ENCODE measurements at places on chromosomes 5 and 9.

DNA sequence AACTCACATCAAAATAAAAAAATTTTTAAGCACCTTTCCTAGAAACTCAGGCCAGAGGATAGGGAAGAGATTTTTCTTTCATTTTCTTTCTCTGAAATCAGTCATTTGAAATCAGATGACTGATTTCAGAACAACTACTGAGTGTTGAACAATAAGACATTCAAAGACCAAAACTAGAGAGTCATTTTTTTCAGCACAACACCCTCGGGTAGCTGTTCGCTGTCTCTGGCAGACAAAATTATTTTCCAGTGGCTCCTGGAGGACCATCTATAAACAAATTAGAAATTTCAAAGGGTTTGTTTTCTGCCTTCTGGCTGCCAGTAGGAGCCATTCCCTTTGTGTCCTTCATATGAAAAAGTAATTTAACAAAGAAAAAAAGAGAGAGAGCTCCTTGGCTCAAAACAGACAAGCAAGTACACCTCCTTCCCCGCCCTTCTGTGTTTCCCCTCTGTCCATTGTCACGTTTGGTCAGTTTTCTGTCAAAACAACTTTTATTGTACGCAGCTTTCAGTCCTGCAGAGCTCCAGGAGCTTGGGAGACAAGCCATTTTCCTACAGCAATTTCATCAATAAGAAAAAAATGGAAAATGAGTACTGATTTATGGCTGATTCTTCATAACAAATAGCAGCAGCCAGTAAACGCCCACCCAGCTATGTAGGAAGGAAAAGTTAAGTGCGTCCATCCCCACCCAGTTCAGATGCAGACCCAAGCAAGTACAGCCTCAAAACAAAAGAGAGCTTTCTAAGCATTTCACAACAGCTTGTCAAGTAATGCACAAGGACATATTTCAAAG is 405.2 kb downstream of the ZNF608 start:
- no peak for DNase-seq

DNA sequence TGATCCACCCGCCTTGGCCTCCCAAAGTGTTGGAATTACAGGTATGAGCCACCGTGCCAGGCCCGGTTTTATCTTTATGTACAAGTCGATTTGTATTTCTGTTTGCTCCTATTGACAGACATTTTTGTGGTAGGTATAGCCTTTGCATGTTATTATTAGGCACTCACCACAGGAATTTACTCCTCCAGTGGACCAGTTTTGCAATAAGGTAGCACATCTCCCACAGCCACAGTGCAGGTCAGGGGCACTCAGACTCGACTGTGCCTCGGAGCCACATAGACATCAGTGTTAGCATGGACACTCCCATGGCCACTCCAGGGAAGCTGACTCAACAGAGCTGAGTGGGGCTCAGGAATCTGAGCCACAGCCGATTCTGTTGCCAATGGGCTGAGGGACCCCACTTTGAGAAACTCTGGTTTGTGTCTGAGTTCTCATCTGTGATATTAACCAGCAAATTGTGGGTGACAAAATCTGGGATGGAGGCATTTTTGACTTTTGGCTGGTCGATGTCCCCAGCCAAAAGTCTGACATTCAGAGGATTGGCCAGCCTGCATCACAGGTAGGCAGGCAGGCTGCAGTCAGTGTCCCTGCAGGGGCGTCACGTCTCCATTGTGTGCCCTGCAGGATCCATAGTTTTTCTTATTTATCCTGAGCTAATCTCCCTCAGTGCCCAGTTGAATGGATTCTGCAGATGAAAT is 15.0 kb upstream of the SHB start:
- DNase-seq: peak; percentile 5

DNA sequence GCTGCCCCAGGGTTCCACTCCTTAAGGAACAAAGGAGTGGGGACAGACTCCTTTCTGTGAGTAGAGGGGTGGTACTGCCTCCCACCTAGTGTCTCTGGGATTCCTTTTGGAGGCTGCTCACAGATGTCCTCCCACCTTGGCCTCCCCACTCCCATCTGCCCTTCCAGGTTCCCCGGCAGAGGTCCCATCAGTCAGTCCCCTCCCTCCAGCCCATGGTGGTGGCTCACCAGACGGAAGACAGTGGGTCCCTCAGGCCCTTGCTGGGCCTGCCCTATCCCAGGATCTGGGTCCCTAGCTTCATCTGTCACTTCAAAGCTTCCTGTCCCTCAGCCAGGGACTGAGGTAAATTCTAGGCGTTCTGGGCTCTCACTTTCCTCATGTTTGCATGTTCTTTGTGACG is 35.6 kb upstream of the NEK6 start:
- no peak for DNase-seq

DNA sequence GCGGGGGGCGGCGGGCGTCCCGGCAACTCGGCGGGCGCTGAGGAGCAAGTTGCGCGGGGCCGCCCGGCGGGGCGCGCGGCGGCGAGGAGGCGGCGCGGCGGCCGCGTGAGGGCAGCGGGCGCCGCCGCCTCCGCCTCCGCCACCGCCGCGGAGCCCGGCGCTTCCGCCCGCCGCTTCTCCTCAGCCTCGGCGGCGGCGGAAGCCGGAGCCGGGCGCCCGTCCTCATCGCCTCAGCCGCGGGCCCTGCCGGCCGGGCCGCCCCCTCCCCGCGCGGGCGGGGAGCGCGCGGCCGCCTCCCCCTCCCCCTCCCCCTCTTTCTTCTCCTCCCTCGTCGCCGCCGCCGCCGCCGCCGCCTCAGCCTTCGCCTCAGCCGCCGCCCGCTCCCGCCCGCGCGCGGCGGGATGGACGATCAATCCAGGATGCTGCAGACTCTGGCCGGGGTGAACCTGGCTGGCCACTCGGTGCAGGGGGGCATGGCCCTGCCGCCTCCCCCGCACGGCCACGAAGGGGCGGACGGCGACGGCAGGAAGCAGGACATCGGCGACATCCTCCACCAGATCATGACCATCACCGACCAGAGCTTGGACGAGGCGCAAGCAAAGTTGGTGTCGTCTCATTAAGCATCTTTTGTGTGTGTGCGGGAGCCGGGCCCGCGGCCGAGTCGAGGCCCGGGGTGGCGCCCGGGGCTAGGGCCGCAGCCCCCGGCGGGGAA is at the start of gene PBX3:
Gene PBX3, plus strand, starts transcription at position 321 of the 712 bp plus-strand sequence.
- DNase-seq: peak; percentile 88

GRCh38 chr5:90865180-90865579 is 306.6 kb downstream of the ADGRV1 start:
- no peak for DNase-seq

Data from GM20000 (cell line).